ENCODE measurements at places on chromosomes 6 and 20. TPM values are rescaled to one million over a fixed set of nuclear protein-coding genes. Genes with fewer than 3 reads are reported as not detected.

SMLR1 gene
- total RNA-seq = not detected

PI3 gene
- total RNA-seq = not detected

DNA sequence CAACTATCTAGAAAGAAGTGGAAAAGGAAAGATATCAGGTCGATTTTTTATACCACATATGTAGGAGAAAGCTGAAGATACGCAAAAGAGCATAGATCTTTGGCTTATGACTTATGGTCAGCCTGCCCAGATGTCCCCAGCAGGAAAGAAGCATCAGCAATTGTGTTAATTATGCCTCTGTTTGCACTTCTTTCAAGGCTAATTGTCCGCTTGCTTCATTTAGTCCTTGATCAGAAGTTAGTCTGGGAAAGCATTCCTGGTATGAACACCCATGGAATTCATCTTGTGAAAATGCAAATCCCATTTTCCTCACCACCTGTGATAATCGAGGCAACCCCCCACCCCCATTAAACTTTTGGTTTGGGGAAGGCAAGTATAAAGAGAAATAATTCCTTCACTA lies 62.8 kb downstream of the ATP9A start:
- no peak for DNase-seq

GRCh38 chr6:45302832-45303231 lies 25.3 kb upstream of the RUNX2 start:
- no peak for DNase-seq

GRCh38 chr6:137731960-137732616 lies 135.0 kb upstream of the TNFAIP3 start:
- DNase-seq = peak; percentile 85

DNA sequence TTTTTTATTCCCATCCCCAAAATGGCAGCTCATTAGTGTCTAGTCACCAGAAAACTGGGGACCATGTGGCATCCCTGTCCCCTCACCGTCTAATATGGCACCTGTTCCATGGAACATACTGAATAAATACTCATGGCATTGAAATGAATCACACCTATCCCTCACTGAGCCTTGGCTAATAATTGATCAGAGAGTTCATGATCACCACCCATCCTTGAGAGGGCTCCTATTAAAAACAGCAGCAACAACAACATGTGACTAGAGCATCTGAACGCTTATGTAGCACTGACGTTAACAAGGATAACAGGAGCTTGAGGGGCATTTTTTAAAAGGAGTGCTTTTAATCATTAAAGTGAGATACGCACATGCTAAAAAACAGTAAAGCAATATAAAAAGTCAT lies 1111.6 kb upstream of the FLRT3 start:
- no peak for DNase-seq

DNA sequence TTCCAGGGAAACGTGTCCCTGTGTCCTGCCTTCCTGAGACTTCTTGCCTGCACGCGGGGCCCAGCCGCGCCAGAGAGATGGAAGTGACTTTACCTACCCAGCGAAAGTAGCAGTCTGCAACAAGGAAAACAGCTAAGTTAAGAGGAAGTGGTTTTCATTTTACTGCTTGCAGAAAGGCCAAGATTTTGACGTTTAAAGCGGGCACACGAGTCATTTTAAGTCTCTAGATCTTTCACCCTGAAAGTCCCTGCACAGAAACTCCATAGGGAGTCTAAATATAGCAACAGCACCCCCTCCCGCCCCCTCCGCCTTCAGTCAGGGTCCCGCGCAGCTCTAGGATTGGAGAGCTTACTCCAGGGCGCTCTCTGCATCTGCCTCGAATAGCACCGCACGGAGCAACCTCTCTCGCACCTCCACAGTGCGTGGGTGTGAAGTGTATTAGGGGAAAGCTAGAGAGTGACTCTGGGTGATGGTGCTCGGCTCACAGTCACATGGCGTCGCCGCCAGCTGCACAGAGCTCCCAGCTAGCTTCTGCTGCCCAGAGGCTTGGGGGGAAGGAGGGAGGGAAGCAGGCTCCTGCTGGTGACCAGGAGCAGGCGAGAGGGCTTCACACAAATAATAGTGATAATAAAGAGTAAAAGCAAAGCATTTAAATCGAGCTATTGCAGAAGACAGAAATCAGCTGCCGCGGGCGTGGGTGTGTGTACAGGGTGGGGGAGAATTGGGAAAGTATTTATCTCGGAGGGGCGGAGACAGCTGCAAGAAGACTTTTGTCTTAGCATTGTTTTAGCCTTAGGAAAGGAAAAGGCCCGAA lies 1.8 kb upstream of the KCNQ5 start:
- no peak for DNase-seq

DNA sequence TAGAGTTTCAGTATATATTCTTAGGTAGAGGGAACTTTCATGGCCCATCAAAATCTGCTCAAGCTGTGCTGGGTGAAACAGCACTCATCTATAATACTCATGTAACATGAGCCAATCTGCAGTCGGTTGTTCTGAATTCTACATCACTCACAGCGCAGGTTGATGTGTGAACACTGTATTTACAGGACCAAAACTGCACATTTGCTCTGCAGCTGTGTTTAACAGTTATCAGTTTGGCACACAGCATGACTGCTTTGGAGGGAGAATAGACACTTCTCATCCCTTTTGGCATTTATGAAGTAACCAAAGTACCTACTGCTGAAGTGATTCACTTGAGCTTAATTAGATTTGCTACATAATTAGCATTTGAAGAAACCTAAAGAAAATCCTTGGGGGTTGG lies 225.1 kb downstream of the BCKDHB start:
- no peak for DNase-seq
